ENCODE measurements at places on chromosomes 7 and 10.

DNA sequence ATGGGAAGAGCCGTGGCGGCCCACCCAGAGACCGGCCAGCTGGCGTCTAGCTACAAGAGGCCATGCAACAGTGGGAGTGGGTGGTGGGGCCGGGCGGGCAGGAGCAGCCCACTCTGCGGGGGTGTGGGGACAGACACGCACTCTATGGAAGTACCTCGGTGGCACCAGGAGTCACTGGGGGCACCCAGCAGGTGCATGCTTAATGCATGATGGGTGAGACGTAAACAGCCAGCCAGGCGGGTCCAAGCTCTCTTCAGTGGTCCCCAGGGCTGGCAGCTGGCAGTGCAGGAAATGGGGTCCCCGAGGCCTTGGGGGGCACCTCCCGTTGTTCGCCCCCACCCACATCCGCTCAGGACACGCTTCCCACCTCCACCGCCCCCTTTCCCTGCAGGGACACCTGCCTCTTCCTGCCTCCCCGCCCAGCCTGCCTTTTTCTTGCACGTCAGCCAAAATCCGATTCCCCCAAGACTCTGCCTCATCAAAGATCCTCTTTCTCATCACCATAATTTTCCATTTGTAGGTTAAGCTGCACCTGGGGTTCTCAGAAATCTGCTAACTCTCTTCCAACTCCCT, 22.6 kb upstream of the PSMG3 start:
- no peak for DNase-seq

GRCh38 chr7:75546237-75547015, 54.3 kb downstream of the SPDYE5 start:
- DNase-seq: no peak

GRCh38 chr10:132547421-132547861, 9.9 kb downstream of the INPP5A start:
- peak; percentile 9 for DNase-seq

DNA sequence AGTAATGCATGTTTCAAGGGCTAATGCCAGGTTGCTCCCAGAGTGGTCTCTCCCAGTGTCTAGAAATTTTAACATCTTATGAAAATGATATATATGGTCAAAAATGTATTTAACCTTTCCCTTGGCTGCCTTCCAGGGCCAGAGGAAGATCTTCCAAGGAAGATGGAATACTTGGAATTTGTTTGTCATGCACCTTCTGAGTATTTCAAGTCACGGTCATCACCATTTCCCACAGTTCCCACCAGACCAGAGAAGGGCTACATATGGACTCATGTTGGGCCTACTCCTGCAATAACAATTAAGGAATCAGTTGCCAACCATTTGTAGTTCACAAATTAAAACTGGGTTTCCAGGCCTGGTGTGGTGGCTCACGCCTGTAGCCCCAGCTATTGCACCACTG, 9.0 kb downstream of the GATAD1 start:
- no peak for DNase-seq

GRCh38 chr7:27250557-27251070, 8.0 kb downstream of the EVX1 start:
- DNase-seq: no peak

DNA sequence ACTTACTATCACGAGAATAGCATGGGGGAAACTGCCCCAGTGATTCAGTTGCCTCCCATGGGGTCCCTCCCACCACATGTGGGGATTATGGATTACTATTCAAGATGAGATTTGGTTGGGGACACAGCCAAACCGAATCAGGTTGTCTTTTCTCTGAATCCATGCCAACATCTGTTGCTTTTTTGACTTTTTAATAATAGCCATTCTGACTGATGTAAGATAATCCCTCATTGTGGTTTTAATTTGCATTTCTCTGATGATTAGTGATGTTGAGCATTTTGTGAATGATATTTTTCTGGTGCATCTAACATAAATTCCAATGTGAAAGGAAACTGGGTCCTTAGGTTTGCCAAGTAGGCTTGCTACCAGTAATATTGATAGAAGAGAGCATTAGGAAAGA, 69.0 kb upstream of the ARHGAP21 start:
- DNase-seq: no peak

DNA sequence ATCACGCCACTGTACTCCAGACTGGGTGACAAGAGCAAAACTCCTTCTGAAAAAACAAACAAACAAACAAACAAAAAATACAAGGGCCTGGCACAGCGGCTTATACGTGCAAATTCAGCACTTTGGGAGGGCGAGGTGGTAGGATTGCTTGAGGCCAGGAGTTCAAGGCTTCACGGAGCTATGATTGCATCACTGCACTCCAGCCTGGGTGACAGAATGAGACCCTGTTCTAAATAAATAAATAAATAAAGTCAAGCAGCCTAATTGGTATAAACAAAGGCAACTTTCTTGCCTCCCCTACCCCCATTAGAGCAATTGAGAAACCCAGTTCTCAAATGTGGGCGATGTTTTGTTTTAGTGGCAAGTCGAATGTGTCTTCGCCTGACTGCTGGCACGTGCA, 26.3 kb upstream of the KPNA7 start:
- no peak for DNase-seq

DNA sequence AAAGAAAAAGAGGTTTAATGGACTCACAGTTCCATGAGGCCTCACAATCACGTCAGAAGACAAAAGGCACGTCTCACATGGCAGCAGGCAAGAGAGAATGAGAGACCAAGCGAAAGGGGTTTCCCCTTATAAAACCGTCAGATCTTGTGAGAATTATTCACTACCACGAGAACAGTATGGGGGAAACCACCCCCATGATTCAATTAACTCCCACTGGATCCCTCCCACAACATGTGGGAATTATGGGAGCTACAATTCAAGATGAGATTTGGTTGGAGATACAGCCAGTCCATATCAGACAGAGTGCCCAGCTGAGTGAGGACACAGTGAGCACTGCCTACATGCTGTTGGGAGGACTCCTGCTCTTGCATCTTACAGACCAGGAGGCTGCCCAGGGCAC, 148.4 kb downstream of the TEX36 start:
- DNase-seq: no peak

GRCh38 chr10:65360497-65360896, 1565.3 kb upstream of the LRRTM3 start:
- no peak for DNase-seq

GRCh38 chr7:95047291-95047690, 139.9 kb downstream of the PPP1R9A start:
- DNase-seq: no peak

DNA sequence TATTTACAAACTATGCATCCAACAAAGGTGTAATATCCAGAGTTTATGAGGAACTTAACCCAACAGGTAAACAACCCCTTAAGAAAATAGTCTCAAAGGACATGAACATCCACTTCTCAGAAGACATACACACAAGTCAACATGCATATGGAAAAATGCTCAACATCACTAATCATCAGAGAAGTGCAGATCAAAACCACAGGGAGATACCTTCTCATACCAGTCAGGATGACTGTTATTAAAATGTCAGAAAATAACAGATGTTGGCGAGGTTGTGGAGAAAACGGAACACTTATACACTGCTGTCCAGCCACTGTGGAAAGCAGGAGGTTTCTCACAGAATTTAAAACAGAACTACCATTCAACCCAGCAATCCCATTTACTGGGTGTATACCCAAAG, 84.0 kb downstream of the ADD3 start:
- no peak for DNase-seq

DNA sequence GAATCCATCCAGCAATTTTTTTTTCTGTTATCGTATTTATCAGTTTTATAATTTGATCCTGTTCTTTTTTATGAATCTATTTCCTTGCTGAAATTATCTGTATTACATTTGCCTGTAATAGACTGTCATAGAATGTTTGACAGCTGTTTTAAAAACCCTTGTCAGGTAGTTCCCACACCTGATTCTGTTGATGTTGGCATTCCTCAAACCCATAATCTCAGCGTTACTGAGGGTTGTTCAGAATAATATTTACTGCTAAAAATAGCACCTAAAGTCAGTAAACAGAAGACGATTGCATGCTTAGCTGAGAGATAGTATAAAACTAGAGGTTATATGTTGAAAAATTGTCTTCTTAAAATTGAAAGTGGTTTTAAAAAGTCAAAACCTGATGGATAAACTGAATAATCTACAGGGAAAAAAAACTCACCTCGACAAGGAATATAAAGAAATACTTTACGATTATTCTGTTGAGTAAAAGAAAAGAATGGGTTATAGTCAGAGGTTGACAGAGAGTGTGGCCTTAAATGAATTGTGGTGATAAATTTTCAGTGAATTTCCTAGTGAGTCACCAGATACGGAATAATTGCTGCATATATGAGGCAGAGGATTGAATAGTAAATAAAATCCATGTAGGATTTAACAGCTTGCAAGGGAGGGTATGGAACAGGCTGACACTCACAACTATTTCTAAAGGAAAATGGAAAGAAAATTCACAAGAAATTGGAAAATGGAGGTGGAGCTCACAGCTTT, 824.1 kb upstream of the IGFBP3 start:
- DNase-seq: no peak

- no peak for DNase-seq
Observed at GRCh38 chr7:148151778-148152177, 438.8 kb upstream of the C7orf33 start.

GRCh38 chr10:94403380-94404213, 1.3 kb downstream of the TBC1D12 start:
- DNase-seq: peak; percentile 46

DNA sequence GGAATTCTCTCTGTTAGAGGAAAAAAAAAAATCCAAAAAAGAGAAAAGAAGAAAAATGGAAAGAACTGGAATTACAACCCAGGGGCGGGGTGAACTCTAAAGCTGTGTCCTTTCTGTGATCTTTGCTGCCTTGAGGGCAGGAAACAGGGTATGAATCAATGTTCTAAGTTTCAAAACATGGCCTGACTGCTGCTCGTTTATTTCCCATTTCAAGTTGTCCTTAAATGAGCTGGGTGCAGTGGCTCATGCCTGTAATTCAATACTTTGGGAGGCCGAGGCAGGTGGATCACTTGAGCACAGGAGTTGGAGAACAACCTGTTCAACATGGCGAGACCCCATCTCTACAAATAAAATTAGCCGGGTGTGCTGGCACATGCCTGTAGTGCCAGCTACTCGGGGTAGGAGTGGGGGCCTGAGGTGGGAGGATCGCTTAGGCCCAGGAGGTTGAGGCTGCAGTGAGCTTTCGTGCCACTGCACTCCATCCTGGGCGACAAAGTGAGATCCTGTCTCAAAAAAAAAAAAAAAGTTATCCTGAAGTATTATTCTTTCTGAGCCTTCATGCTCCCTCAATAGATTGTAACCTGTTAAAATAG, 24.7 kb upstream of the TFAM start:
- no peak for DNase-seq

DNA sequence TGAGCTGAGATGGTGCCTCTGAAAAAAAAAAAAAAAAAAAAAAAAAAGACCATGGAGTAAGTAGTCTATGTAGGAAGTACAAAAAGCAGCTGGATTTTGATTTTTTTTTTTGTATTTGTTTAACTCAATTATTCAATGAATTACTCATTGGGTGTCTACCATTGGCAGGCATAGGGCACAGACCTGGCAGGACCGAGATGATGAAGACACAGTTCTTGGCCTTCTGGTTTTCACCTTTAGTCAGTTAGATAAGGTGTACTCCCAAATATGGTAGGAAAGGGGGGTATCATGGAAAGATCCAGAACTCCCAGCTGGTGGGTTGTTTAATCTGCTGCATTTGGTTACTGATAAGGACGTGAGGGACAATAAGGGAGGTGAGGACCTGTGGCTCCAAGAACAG, 97.1 kb upstream of the NMT2 start:
- DNase-seq: no peak

- no peak for DNase-seq
Observed at GRCh38 chr7:149595541-149595940, 97.9 kb upstream of the ZNF746 start.

DNA sequence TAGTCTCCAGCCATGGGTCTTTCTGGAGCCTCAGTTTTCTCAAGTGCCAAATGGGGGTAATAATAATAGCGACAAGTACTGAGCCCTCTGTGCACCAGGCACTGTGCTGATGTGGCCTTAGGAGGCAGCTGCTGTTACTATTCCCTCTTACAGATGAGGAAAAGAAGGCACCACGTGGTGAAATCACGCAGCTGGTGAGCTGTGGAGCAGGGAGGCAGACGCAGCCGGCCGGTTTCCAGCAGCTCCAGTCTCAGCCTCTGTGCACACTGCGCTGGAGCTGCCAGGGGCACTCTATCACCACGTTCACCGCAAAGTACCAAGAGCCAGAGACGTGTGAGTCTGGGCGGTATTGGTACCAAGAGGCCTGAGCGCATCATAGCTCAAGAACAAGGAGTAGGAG, 9.6 kb downstream of the PYROXD2 start:
- DNase-seq: no peak

- no peak for DNase-seq
Observed at GRCh38 chr10:24606021-24606420, 117.7 kb downstream of the ARHGAP21 start.

DNA sequence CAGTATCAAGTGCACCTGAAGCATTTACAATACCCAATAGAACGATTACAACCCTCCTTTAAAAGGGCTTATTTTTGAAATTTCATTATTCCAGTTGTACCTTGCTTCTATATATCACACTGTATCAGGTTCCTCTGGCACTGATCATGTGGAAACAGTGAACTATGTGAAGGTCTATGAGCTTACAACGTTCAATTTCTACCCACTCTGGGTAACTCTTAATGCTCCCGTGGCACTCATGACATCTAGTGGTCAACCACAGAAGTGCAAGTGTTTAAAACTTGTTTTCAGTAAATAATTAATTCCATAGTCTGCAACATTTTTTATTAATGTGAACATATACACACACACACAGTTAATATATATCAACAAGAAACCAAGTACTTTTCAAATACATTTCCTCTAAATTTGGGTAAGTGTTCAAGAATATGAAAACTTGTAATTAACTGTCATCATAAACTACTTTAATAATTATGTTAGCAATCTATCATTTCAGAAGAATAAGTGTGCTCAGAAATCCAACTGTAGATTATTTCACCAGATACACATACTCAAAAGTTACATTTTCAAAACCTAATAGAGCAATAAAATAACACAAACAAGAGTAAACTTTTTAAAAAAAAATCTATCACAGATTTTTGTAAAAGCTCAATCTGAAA, 61.0 kb downstream of the MPP7 start:
- DNase-seq: peak; percentile 28

GRCh38 chr7:131826960-131827359, 270.5 kb upstream of the PODXL start:
- no peak for DNase-seq

DNA sequence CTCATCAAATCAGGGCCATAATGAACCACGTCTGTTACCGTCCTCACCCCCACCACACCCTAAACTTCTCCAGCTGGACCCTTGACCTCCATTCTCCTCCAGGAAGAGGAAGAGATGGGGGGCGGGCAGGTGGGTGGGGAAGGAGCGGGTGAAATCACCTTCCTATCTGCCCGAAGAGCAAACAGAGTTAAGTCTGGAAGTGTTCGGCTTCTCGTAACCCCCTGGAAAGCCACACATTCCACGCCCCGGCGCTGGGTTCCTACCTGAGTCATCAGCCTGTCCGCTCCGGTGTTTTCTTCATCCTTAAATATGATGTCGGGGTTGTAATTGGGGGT, 736 bp downstream of the SHH start:
- DNase-seq: no peak

- no peak for DNase-seq
Observed at GRCh38 chr7:76057813-76058145, 9.9 kb downstream of the MDH2 start.
